ENCODE measurements at places on chromosomes 3 and 15.

DNA sequence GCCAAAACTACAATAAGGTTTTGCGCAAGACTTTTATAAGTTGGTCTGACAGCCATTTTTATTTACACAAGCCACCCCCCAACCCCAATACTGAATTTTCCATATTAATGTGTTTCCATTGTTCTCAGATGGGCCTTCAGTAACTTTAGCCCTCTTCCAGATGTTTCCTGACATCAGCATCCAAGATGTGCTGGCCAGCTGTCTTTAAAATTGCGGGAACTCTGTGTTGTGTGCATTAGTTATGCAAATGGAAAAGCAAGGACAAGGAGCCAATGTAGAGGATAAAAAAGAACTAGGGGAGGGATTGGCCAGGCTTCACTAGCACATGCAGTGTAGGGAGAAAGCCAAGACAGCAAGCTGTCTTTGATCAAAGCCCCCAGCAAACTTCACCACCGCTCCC is 45.4 kb downstream of the COMMD2 start:
- DNase-seq: peak; percentile 31

- no peak for DNase-seq
Measured at GRCh38 chr15:90316139-90316538, 35.9 kb upstream of the ZNF774 start.

GRCh38 chr3:38247366-38248035 is 18.1 kb upstream of the SLC22A13 start:
- DNase-seq: no peak

DNA sequence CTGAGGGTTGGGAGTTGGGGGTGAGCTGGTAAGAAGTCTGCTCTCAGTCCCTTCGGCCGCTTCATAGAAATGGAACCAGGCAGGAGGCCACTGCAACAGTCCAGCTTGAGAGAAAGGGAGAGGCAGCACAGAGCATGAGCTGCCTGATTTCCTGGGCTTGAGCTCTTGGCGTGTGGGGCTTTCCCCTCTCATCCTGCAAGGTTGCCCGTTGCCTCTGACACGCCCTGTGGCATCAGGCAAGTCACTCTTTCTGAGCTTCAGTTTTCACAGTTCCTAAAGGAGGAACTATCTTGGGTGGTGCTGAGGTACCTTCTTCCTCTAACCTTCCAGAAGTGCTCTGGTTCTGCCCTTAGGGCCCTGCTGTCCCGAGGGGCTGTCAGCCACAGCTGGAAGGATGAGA is 4.9 kb downstream of the MESP2 start:
- DNase-seq: no peak

GRCh38 chr3:191987831-191988350 is 526.9 kb downstream of the PYDC2 start:
- no peak for DNase-seq

DNA sequence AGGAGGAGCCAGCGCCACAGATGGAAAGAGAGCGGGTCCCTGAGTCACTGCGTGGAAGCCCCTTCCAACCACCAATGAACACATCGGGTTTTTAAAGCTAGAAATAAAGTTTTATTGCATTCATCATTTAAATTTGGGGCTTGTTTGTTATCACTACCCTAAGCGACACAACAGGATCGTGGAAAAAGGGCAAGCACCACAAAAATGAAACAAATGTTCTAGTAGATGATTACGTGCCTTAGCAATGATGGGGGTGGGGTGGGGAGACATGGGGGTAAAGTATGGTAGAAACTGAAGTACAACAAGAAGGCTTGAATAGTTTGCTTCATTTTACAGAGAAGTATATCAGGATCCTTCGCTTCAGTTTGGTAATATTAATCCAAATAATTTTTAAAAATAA is 221.6 kb upstream of the ATP10A start:
- no peak for DNase-seq

DNA sequence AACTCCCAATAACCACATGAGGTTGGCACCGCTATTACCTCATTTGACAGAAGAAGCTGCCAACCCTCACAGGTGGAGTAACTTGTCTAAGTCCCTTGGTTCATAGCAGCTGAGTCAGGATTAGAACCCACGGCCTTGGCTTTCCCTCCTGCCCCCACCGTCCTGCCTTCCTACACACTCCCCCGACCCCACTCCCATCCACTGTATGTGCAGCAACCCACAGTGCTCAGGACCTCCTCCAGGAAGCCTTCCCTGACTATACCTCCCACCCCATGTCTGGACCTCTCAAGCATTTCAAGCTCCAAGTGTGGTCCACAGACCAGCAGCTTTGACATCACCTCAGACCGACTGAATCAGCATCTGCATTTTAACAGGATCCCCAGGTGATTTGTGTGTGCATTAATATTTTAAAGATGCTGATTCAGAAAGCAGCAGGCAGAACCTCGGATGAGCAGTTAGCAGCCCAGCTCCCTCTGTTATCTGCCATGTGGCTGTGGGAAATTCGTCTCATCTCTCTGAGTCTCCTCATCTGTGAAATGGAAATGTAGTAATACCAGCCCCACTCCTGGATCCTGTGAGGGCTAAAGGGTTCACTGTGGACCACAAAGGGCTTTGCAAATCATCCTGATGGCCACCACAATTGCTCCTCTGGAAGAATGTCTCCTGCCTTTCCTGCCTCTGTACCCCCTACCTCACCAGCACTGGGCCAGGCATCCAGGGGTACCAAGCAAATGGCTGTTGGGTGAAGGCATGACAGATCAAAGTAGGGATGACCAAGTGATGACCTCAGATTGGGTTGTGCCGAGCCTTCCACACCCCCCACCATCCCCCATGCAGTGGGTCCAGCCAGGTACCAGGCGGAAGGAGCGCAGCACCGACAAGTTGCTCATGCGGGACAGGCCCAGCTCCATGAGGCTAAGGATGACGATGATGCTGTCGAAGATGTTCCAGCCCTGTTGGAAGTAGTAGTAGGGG is 62.7 kb downstream of the SCN5A start:
- DNase-seq: no peak

- no peak for DNase-seq
Measured at GRCh38 chr3:141240687-141241615, 9.3 kb downstream of the PXYLP1 start.

DNA sequence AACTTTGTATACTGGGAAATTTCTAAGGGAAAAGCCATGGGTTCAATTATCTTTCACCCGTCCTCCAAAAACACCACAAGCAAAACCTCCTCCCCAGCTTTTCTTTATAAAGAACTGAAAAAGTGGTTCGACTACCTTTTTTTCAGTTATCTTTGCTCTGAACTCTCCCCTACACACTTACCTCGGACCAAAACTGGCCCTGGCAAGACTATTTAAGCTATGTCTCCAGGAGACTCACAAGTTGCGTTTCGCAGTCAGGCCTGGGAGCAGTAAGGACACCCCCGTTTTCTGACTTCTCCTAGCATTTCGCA is 645 bp downstream of the COPS2 start:
- DNase-seq: no peak

GRCh38 chr3:69791106-69791505 is 51.8 kb downstream of the MITF start:
- no peak for DNase-seq

DNA sequence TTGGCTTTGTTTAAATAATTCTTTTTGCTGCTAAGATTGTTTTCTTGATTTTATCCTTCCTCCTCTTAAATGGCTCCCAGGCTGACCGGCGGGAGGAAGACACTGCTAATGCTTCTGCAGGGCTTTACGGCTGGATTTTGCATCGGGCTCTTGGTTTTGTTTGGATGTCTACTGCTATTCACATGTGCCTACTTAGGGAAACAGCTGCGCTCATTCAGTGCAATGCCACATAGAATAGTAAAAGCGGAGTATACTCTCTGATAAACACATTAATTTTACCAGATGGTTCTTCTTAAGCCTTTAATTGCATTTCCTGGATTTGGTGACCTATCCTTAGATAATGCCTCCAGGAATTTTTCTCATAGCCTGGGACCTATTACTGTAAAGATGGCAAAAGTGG is 146.6 kb downstream of the THSD4 start:
- no peak for DNase-seq

- no peak for DNase-seq
Measured at GRCh38 chr3:33975463-33975862, 177.0 kb downstream of the PDCD6IP start.

- no peak for DNase-seq
Measured at GRCh38 chr3:179852142-179852905, 184.4 kb downstream of the PEX5L start.

DNA sequence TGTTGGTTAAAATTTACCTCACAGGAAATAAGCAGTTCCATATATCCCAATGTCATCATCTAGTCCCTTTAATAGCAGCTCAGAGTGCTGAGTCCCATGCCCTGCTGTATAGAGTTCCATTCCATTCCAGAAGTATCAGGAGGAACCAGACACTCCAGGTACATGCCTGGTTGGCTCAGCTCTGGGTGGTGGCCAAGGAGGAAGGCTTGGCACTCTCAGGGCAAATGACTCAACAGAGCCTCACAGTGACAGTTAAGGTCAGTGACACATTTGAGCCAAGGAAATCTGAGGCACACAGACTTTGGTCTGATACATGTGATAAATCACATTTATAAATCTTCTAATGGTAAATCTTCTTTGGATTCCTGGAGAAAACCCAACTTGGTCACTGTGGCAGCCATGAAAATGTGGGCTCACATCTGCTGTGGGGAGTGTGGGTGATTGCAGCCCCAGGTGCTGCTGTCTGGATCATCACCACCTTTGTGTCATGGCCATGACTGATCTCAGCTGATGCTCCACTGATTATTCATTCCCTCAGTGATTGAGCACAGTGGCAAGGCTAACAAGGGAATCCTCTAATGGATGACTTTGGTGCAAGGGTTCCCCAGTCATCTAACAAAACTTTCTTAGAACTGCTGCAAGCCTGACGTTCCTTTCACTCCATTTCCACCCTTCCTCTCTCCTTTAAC is 9.3 kb downstream of the HHLA2 start:
- DNase-seq: no peak

GRCh38 chr15:36947035-36947719 is 153.2 kb downstream of the MEIS2 start:
- no peak for DNase-seq

DNA sequence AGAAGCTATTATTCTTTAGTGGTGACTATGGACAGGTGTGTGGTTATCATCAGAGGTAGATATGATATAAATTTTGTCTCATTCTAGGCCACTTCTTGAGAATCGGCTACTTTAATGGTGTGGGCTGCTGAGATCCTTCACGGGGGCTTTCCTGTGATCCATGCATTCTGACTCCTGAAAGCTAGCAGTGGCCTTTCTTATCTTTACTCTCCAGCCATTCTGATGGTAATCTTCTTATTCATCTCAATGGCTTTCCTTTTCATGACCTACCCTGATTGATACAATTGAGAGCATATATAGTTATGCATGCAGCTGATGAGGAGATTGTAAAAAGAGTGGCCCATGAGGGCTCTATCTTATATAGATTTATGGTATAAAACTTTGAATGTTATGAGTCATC is 78.3 kb upstream of the ZPLD1 start:
- DNase-seq: no peak

GRCh38 chr3:42804831-42805132 is 492 bp upstream of the HIGD1A start:
- DNase-seq: no peak

GRCh38 chr3:7144697-7145308 is 283.9 kb downstream of the GRM7 start:
- no peak for DNase-seq

- no peak for DNase-seq
Measured at GRCh38 chr15:33313491-33313890, 2.7 kb downstream of the RYR3 start.

DNA sequence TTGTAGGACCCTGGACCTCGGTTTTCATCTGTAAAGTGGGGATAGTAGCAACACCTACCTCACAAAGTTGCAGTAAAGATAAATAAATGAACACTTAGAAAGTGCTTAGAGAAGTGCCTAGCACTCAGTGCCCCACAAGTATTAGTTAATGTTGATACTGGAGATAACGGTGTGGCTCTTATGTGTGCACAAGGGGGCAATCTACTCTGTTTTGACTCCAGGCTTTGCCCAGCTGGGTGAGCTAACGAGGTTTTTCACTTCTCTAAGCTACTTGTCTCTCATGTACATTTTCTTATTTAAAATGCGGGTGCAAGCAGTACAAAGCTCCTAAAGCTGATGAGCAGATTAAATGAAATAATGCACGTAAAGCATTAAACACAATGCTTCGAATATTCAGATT is 193.5 kb upstream of the ICE2 start:
- no peak for DNase-seq

DNA sequence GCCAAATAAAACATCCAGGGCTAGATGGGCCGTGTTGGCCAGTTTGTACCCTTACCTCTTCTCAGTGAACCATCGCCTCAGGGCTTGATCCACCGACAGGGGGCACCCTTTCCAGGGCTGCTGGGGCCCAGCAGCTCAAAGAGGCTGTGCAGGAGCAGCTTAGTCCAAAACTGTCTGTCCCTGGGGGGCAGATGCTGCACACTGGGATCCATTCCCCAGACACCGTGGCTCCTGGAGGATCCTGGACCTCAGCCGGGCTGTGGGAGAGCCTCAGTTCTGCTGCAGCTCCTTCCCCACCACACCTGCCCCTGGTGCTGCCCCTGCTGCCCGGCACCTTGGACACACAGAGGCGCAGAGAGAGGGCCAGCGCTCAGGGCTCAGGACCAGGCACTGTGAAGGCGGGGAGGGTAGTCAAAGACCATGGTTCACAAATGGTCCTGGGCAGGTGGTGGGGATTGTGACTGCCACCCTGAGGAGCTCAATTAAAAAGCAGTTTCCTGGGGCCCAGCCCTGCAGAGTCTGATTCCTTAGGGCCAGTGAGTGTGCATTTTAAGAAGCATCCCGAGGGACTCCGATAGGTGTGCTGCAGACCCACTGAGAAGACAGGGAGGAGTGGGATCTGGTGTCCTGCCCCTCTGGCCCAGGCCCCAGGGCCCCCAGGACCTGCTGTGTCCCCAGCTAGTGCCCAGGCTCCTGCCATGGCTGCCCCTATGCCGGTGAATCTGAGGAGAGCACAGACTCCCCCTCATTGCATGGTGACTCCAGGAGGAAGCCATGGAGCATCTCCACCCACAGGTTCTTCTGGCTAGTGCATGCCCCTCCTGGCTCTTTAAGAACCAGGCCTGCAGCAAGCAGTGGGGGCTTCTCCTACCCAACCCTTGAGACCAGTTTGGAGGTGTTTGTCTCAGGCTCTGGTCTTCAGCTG is 86.5 kb upstream of the PRR20G start:
- DNase-seq: no peak

DNA sequence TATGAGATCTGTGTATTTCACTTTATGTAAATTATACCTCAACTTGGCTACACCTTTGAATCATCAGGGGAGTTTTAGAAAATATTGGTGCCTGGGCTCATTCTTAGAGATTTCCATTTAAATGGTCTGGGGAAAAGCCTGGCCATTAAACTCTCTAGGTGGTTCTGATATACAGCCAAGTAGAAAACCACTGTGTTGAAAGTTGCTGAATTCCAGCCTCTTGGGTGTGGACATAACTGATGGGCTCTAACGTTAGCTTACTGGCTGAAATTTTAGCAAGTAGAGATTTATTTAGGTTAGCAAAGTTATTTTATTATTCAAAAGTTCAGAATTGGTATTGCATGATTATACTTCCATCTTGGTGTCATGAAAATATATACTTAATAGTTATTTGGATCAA is 84.1 kb downstream of the ATG7 start:
- no peak for DNase-seq

GRCh38 chr3:158381262-158381868 is 189.6 kb upstream of the MLF1 start:
- no peak for DNase-seq
